ENCODE measurements at places on chromosomes 12 and 14.

DNA sequence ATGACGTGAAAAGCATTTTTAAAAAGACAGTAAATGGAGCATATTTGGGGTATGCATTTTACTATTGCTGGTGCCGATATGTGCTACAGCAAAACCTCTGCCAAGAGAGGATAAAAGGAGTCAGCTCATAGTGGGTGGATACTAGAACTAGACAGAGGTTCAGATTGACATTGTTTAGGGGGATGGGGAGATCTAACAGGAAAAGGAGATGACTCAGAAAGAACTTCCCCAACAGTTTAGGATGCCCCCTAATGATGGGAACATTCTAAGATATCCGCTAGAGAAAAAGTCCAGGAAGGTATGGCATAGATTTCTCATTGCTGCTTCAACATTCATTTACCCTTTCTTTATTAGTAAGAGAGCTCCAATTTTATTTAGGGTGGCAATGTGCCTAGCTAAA is 110.5 kb upstream of the CLEC14A start:
- DNase-seq: no peak

- DNase-seq: no peak
These were observed 15.7 kb downstream of the FAR2 start for GRCh38 chr12:29164477-29165393.

- DNase-seq: no peak
These were observed 2.9 kb upstream of the EMP1 start for GRCh38 chr12:13193505-13194231.

GRCh38 chr12:13211191-13211858 is 14.8 kb downstream of the EMP1 start:
- no peak for DNase-seq

- DNase-seq: peak; percentile 49
These were observed 62.8 kb downstream of the HRK start for GRCh38 chr12:116818341-116818856.

DNA sequence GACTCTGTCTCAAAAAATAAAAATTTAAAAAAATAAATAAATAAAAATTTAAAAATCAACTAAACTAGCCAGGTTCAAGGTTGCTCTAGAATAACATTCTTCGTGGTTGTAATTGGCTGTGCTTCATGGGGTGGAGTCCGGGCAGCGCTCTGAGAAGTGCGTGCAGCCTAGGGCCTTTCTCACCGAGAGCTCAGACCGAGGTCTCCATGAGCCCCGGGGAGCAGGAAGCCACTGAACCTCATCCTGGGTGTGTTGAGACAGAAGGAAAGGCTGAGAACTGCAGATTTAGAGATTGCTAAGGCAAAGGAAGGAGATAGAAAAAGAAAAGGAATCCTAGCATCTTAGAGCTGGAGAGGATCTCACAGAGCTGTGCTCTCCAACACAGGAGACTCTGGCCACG is 14.7 kb downstream of the P2RX4 start:
- DNase-seq: no peak
